Activated CD8-positive, alpha-beta memory T cell treated with anti-CD3 and anti-CD28 coated beads, Interleukin-2, amount 10 ng/mL, durations not matched to agents 7 days and 5 days (primary cell): ENCODE measurements at places on chromosomes 3 and 15. TPM values are rescaled to one million over a fixed set of nuclear protein-coding genes. Genes with fewer than 3 reads are reported as not detected.

GRCh38 chr3:69092030-69092516 is 7.3 kb downstream of the ARL6IP5 start:
- DNase-seq: peak; percentile 68
- no peaks in the 10 kb centered on the region for H3K27me3 ChIP-seq
- peak overlapping the region; percentile 93 for H3K27ac ChIP-seq
- H3K4me1 ChIP-seq: peaks cover 84% of the 10 kb centered on the region
- peak overlapping the region; percentile 68 for H3K4me3 ChIP-seq

- no peaks in the 10 kb centered on the region for H3K36me3 ChIP-seq
- peaks cover 19% of the 10 kb centered on the region for H3K27me3 ChIP-seq
- no peak for DNase-seq
- H3K4me1 ChIP-seq: no peaks in the 10 kb centered on the region
- H3K27ac ChIP-seq: no peak overlapping the region
- no peak overlapping the region for H3K4me3 ChIP-seq
Observed at GRCh38 chr3:184676927-184677326, 34.9 kb downstream of the MAGEF1 start.

DNA sequence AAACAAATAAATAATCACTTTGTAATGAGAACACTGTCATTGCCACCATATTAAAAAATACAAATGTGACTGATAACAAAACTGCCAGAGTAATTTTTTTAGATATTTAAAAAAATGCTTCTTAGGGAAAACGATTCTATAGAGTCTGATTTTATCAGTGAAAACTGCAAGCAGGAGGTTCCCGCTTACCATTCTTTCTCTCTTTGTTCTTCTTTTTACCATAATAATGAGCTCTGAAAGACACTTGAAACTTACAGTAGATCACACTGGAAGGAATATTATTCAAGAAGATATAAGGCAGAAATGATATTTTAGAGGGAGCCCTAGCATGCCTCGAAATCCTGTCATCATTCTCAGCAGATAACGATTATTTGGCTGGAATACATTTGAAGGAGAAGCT is 701.3 kb downstream of the ROBO1 start:
- no peak overlapping the region for H3K27ac ChIP-seq
- no peak overlapping the region for H3K4me3 ChIP-seq
- no peaks in the 10 kb centered on the region for H3K27me3 ChIP-seq
- H3K4me1 ChIP-seq: no peaks in the 10 kb centered on the region

DNA sequence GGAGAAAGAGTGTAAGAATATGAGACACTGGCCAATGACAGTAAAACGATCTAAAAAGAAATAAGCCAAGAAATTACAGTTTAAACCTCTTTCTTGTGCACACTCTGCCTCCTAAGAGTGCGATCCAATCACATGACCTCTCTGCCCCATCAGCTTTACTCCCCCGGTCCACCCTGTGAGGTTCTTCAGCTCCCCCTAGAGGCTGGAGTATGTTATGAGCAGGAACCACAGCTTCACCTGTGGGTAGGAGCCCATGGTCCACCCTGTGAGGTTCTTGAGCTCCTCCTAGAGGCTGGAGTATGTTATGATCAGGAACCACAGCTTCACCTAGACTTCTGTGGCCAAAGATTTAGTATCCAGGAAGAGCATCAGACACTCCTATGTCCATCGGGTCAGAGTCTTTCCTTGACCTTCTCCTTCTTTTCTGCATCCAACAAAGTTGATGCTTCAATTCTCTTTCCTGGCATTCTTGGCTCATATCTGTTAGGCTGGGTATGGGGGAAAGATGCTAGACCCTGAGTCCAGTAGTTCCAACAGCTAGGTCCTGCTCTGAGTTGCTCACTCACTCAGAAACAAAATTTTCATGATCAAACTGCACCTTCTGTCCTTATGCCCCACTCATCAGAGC is 164.0 kb downstream of the MINAR1 start:
- no peak overlapping the region for H3K27ac ChIP-seq
- no peaks in the 10 kb centered on the region for H3K4me1 ChIP-seq
- H3K4me3 ChIP-seq: no peak overlapping the region
- peak; percentile 69 for DNase-seq
- no peaks in the 10 kb centered on the region for H3K36me3 ChIP-seq

DNA sequence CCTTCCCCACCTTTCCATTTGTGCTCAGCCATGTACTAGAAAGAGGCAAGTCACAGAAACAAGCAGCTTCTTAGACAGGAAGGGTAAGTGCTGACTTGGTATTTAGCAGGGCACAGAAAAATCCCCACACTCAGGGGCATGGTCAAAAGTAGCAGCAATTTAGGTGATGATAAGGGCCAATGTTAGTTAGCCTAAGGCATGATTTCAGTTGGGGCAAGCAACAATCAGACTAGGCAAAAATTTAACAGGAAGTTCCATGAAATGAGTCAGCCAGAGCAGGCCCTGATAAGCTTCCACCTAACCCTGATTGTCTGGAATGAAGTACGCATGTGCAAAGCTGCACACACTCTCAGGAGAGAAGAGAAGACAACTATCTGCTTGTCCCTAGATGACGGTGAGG is 423.4 kb upstream of the UBE2E2 start:
- no peaks in the 10 kb centered on the region for H3K4me1 ChIP-seq
- DNase-seq: no peak
- H3K36me3 ChIP-seq: no peaks in the 10 kb centered on the region
- H3K4me3 ChIP-seq: no peak overlapping the region

ROBO2 gene
- not detected for total RNA-seq

DNA sequence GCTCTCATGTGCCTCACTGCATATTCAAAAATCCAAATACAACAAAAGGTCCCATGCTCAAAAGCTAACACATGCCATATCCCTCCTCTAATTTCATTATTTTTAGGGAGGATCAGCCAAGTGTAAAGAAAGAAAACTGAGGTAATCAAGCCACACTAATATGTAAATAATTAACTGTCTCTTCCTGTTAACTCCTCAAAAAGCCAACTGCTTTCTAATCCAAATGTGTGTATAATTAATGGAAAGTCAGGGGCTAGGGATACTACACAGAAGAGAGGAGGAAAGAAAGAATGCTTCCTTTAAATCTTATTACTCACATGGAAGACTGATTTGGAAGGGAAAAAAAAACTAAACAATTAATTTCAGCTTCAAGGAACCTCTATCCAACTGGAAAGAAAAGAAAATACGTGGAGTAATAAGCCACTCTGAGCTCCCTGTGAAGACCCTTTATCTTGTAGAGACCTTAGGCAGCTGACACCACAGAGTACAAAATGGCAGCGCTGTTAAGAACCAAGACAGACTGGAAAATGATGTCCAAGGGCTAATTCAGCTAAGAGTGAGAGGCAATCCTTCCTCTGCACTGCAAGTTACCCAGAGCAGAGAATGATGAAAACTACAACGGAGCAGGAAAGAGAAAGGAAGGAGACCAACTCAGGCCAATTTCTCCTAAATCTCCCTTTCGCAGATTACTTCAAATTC is 56.8 kb downstream of the ZNF148 start:
- H3K4me1 ChIP-seq: peaks cover 2% of the 10 kb centered on the region
- DNase-seq: no peak
- no peak overlapping the region for H3K4me3 ChIP-seq
- no peaks in the 10 kb centered on the region for H3K27me3 ChIP-seq
- H3K27ac ChIP-seq: no peak overlapping the region
- H3K36me3 ChIP-seq: peaks cover 53% of the 10 kb centered on the region

DNA sequence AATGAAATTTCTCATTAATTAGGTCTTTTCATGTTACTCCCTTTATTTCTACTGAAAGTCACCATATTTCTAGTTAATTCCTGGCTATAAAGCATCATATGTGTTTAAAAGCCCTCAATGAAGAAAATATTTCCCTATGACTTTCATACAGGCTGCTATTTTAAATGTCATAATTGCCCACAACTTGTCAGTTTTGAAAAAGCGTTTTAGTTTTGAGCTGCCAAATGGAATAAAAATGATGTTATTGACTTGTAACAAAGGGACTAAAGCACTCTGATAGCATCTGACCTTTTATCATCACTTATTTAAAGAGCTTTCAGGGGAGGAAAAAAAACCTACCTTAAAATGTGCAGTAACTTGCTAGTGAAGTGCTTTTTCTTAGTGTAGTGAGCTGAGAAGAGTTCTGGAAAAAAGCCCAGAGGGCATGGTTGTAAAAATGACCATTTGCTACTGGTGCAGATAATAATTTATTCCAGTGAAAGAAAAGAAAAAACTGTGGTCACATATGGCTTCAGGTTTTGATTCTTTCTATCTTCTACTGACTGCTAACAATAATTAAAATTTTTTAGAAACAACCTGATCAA is 877.2 kb downstream of the CADM2 start:
- H3K36me3 ChIP-seq: no peaks in the 10 kb centered on the region
- no peak for DNase-seq
- H3K27ac ChIP-seq: no peak overlapping the region
- H3K27me3 ChIP-seq: no peaks in the 10 kb centered on the region

COX5A gene
- total RNA-seq: 326 TPM
